ENCODE measurements at places on chromosomes 2 and 18.
A peak's percentile ranks its signal among the peaks of the same experiment; 100 is the strongest.

GRCh38 chr2:20537423-20538307 is 90.8 kb downstream of the RHOB start:
- no peak for DNase-seq

- peak; percentile 38 for DNase-seq
Observed at GRCh38 chr2:9952286-9952737, 819 bp downstream of the GRHL1 start.

GRCh38 chr18:28063271-28063761 is 113.6 kb downstream of the CDH2 start:
- no peak for DNase-seq

DNA sequence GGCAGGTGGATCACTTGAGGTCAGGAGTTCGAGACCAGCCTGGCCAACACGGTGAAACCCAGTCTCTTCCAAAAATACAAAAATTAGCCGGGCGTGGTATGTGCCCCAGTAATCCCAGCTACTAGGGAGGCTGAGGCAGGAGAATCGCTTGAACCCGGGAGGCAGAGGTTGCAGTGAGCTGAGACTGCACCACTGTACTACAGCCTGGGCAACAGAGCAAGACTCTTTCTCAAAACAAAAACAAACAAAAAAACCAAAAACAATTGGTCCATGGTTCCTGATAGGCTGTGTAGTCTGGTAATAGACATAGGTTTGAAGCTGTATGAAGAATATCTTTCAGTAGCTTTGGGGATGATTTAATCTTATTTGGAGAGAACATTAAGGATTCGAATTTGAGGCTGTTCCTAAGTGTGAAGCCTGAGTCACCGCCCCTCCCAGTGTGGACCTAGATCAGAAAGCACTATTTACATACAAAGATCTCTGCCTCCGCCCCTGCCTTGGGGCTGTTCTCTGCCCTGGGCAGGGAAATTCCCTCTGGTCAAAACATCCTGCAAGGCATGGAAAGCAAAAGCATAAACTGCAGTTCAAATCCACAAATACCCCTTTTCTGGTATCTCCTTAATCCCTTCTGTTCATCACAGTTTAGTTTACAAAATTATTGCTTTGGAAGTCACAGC is 52.8 kb upstream of the PMAIP1 start:
- DNase-seq = no peak

DNA sequence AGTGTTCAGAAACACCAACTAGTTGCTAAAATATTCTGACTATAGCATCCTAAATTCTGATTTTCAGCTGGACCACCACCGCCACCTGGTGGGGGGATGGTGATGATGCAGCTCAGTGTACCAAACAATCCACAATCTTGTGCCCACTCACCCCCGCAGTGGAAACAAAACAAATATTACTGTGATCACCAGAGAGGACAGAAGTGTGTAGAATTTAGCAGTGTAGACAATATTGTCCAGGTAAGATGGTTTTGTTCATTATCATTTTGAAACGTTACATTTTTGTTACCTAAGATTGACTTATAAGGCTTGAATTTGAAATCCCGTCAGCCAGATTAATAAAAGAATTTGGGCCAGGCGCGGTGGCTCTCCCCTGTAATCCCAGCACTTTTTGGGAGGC is 31.7 kb upstream of the UBXN4 start:
- peak; percentile 66 for DNase-seq

GRCh38 chr2:105744091-105744908 is 412 bp upstream of the NCK2 start:
- DNase-seq = peak; percentile 50

- peak; percentile 95 for DNase-seq
Observed at GRCh38 chr2:196068271-196069209, at the start of gene DNAH7. Gene DNAH7 (minus strand): TSS chr2:196068837. CDS start chr2:196068711, 126 bp downstream.

GRCh38 chr2:195468771-195469170 is 188.3 kb upstream of the SLC39A10 start:
- DNase-seq = no peak

DNA sequence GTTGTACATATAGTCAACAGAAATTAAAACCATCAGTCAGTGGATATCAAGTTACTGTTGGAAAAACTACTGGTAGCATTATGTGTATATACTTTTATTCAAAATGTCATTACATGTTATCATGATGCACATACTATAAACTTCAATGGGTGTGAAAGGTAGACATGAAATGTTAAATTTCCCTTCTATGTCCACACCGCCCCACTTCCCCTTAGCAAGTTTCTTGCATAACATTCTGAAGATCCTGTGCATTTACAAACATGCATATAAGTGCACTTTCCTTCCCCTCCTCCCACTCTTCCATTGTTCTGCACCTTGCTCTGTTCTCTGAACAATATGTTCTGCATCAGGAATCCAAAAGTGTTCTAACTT is 16.6 kb upstream of the HK2 start:
- DNase-seq = no peak

- peak; percentile 19 for DNase-seq
Observed at GRCh38 chr2:174176898-174177297, 71.4 kb downstream of the OLA1 start.
